HuH-7.5 (cell line): ENCODE measurements at places on chromosomes 3 and 15.

DNA sequence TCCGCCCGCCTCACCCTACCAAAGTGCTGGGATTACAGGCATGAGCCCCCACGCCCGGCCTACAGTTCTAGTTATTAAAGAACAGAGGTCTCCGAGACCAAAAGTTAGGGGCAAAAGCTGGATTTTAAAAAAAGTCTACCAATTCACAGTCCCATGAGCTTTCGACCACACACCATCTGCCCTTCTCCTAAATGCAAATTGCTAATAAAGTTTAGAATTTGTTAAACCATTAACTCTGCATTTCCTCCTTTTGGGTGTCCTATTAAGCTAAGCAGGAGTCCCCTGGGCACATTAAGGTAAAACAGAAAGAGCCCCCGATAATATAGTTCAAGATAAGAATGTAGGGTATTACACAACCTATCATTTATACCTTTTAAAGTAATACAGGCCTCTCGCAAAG is 322.7 kb downstream of the FOXP1 start:
- no peak for DNase-seq

- DNase-seq, result no peak
These were observed 44.0 kb downstream of the OTOL1 start for GRCh38 chr3:161540594-161540993.

DNA sequence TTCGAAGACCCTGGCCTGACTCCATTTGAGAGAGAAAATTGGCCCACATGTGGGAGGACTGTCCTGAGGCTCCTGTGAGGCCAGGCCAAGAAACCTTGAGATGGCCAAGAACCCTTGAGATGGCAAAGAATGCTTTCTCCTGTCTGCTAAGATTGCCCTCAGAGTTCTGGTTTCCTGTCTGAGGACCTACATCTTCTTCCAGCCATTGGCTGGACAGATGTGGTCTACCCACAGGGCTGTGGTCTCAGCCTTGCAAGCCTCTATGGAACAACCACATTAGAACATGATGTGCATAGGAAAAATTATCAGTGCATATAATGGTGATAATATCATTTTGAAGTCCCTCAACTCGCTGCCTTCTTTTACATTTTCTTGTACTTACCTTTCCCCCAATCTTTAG is 10.8 kb upstream of the RASA2 start:
- DNase-seq, result no peak

DNA sequence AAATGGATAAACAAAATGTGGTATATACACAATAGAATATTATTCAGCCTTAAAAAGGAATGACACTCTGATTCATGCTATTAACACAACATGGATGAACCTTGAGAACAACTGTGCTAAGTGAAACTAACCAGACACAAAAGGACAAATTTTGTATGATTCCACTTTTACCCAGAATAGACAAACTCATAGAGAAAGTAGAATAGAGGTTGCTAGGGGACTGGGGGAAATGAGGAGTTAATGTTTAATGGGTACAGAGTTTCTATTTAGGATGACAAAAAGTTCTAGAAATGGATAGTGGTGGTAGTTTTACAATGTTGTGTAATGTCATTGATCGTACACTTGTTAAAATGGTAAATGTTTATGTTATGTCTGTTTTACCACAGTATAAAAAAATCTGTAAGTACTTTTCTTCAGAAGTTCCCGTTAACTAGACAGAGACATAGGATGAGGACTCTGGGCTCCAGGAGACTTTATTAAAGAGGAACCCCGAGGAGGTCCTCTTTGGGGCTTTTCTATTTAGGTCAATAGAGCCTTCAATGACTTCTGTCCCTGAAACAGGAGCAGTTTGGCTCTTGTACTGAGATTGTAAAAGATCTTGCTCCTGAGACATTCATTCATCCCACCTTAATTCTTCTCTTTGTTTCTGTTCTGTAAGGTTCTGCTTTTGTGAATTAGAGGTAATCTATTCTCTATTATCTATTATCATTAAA is 24.5 kb downstream of the ABHD6 start:
- no peak for DNase-seq

DNA sequence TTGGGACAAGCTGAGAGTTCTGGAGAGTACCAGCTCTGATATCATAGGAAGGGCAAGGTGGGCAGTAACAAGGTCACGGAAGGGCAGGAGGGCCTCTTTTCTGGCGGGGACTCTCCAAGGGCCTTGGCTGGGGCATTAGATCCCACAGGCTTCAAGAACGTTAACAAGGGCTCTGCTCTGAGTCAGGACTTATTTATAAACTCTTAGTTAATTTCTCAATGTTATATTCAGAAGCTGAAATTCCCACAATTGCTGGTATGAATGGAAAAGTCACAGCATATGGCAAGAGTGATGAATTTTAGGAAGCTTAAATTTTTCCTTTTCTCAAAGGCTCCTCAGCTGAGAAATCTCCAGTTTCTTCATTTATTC is 320.2 kb upstream of the TBC1D5 start:
- DNase-seq, result no peak

DNA sequence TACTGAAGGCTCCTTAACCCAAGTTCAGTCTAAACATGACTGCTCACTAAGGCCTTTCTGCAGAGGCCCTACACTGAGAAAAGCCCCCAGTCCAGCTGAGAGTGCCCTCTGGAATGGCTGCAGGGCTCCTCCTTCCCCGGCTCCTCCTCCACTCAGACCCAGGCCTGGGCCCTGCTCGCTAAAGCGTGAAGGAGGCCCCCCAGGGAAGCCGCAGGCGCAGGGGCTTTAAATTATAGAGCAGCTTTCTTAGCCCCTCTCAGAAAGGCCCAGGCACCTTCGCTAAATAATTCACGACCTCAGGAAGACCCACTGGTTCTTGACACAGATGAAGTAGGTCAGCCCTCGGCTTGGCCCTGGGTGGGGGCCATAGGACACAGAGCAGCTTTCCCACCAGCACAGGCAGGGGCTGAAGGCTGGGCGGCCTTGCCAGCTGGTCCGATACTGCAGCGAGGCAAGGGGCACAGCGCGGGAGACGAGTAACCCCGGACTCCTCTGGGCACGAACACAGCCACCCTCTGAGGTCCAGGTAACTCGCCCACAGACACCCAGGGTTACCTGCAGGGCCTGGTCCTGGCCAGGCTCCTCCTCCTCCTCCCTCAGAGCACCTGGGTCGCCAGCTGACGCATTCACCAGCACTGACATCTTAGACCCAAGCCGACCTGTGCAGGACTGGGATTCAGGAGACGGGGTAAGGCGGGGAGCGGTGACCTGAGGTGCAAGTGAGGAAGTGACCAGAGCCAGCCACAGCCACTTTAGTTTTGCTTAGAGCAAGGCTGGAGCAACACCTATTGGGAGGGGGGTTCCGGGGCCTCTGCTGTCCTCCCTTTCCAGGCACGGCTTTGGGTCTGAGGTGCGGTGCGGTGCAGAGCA is 36.9 kb downstream of the RBPMS2 start:
- no peak for DNase-seq

- no peak for DNase-seq
These were observed 33.8 kb downstream of the MUC4 start for GRCh38 chr3:195777975-195778374.

- no peak for DNase-seq
These were observed 1.8 kb downstream of the ITIH1 start for GRCh38 chr3:52779011-52779836.

DNA sequence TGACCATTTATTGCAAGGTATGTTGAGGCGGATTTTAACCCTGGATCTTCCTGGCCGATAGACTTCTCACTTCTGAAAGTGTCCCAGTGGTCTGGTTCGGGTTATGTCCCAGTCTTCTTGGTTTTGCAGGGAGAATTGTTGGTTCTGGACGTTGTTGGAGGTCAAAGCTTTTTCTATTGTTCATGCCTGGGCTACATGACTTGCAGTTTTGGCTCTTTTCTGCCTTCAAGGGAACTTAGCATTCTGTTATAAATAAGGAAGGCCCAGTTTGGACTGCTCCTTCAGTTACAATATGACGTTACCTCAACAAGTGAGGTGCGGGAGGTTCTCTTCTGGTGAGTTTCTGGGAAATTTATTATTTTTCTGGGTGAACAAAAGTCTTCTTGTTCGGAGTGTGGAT is 614.3 kb downstream of the DIPK2A start:
- no peak for DNase-seq

DNA sequence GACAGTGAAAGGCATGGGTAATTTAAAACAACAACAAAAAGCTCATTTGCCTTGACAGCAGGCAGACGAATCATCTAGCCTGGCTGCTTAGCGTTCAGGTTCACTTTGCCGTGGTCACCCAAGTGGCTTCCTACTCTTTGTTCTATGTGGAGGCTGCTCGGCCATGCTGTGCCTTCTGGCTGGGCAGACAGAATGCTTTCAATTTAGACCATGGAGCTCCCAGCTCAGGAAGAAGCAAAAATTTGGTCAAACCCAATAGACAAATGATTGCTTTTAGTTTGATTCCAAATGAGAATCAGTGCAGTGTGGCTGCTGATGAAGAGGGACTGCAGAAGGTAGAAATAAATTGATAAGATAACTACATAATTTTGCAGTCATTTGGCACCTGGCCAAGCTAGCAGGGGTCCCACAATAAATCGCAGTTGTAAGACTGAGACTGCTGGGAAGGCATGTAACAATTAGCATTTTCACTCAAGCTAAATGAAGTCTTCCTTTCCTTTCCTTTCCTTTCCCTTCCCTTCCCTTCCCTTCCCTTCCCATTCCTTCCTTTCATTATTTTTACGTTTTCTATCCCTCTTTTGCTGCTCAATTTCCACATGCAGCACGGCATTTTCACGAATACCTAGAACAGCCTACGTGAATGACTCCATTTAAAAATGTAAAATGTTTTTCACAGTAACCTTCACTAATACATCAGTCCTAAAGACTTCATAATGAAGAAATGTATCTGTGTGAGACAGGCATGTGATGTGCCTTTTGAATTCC is 360.4 kb upstream of the TGFBR2 start:
- DNase-seq, result no peak

GRCh38 chr3:126969586-126969985 is 13.3 kb upstream of the PLXNA1 start:
- no peak for DNase-seq

DNA sequence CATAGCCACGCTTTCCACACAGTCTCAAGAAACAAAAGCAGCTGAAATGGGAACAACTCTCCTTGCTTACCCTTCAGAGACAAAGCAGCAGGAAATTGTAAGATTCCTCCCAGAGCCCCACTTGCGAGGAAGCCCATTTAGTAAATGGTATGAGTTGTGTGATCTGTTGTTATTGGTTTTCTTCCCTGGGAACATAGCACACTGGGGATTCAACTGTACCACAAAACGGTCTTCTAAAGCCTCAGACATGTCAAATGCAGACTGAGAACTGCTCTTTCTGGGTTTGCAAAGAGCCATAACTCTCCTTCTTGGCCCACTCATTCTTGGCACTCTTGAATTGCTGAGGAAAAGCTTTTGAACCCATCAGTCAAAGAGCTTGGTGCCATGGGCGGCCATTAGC is 101.0 kb upstream of the COL8A1 start:
- no peak for DNase-seq

DNA sequence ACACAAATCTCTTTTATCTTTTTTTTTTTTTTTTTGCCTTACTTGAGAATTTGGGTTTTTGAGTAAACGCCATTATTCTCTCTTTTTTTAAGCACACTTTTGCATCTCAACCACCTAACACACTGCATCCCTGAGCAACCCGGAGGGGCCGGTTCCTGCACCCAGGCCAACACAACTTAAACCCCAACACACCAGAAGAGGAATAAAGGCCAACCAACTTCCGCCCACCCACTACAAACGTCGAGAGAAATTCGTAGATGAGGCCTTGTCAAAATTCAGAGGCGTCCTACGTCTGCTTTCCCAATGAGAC is 389 bp upstream of the CCNB2 start:
- peak; percentile 13 for DNase-seq

GRCh38 chr15:64701482-64702184 is 73.8 kb downstream of the RBPMS2 start:
- no peak for DNase-seq

- DNase-seq, result no peak
These were observed 2.2 kb upstream of the ULK3 start for GRCh38 chr15:74845208-74845568.

GRCh38 chr3:144317961-144318360 is 346.3 kb downstream of the DIPK2A start:
- DNase-seq, result no peak

DNA sequence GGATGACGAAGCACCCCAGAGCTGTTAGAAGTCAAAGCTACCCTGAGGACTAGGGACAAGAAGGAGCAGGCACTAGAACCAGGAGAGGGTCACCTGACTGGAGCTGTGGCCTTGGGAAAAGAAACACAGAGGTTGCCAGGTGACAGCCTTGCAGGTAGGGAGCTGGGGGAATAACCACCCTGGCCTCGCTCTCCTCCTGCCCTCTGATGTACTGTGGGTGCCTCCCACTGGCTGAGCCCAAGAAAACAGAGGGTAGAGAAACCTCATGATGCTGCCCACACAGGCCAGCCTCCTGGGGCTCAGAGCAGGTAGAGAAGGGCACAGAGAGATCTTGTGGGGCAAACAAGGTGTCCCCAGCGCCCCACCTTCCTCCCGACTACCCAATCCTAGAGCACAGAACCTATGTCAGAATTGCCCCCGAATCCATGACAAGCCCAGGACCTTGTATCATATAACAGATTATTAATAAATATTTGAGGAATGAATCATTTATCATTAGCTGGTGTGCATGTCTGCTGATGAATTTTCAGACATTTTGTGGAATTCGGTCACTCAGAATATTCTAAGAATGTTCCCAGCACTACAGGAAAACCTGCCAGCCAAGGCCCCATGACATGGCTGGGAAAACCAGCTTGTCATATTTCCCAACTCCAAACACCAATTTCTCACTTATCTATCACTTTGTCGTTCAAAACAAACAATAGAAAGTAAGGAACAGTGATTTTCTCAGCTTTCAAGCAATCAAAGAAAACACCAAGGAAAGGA is 59.8 kb upstream of the MEX3B start:
- no peak for DNase-seq

DNA sequence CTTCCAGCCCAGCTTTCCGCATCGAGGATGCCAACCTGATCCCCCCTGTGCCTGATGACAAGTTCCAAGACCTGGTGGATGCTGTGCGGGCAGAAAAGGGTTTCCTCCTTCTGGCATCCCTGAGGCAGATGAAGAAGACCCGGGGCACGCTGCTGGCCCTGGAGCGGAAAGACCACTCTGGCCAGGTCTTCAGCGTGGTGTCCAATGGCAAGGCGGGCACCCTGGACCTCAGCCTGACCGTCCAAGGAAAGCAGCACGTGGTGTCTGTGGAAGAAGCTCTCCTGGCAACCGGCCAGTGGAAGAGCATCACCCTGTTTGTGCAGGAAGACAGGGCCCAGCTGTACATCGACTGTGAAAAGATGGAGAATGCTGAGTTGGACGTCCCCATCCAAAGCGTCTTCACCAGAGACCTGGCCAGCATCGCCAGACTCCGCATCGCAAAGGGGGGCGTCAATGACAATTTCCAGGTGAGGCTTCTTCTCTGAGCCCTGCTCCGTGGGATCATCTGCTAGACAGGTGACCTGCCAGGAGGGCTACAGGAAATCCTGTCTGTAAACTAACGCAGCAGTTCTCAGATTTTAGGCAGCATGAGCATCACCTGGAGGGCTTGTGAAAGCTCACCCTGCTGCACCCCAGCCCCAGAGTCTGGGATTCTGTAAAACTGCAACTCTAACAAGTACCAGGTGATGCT is 1.6 kb downstream of the THBS1 start:
- DNase-seq, result no peak

GRCh38 chr15:73841756-73842725 is 31.3 kb upstream of the TBC1D21 start:
- DNase-seq, result no peak
